Fibroblast of skin of left biceps (primary cell): ENCODE measurements at places on chromosomes 3 and 15.

- no peak for DNase-seq
These were observed 140.5 kb downstream of the TLE3 start for GRCh38 chr15:69957175-69957574.

- DNase-seq, result no peak
These were observed 3.3 kb upstream of the IDH2 start for GRCh38 chr15:90105521-90105920.

GRCh38 chr3:42742688-42743087, 30.4 kb downstream of the CCDC13 start:
- DNase-seq, result no peak

GRCh38 chr3:125055331-125055912, 375 bp downstream of the HEG1 start:
- no peak for DNase-seq

GRCh38 chr3:112136959-112137693, 4.1 kb upstream of the GCSAM start:
- DNase-seq, result no peak

DNA sequence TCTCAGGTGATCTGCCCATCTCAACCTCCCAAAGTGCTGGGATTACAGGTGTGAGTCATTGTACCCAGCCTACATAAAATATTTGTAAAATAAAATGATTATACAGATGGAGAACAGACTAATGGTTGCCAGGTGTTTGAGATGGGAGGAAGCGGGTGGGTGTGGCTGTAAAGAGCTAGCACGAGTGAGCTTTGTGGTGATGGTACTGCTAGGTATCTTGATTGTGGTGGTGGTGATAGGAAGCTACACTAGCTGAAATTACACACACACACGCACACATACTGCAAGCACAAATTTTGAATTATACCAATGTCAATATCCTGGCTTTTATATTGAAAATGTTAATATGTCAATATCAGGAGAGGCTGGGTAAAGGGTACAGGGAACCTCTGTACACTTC, 5.4 kb downstream of the PGPEP1L start:
- no peak for DNase-seq

DNA sequence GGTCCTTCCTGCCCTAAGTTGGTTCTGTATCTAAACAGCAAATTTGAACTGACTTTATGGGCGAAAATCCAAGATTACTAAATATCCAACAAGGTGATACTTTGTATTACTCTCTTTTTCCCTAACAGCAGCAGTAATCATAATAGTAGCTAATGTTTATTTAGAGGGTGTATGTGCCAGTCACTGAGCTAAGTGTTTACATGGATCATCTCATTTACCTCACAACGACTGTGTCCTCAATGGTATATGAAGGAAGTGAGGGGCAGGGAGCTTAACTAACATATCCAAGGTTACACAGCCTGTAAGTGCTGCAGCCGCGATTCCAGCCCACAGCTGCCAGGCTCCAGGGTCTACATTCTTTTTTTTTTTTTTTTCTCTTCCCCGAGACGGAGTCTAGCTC, 10.3 kb upstream of the LRRC34 start:
- DNase-seq, result no peak

- no peak for DNase-seq
These were observed 27.3 kb downstream of the MED12L start for GRCh38 chr3:151112731-151113130.

- DNase-seq, result no peak
These were observed 13.7 kb downstream of the MAP2K1 start for GRCh38 chr15:66400351-66400774.

- DNase-seq, result no peak
These were observed 163.1 kb downstream of the CLSTN2 start for GRCh38 chr3:140097874-140098635.

- peak; percentile 14 for DNase-seq
These were observed 13.7 kb upstream of the CCR3 start for GRCh38 chr3:46228260-46229242.

DNA sequence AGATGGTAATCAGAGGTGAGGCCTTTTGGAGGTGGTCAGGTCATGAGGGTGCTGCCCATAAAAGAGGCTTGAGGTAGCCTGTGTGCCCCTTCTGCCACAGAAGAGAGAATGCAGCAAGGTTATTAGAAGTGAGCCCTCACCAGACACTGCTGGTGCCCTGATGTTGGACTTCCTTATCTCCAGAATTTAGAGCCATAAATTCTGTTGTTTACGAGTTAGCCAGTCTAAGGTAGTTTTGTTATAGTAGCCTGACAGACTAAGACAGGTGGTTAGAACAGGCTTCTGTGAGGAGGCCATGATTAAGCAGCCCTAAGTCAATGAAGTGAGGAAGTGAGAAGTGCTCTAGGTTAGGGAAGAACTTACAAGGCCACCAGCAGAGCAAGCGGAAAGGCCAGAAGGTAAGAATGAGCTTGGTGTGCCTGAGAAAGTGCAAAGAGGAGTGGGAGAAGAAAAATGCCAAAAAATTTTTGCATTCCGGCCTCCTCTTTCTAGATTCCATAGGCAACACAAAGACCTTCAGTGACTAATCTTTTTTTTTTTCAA, 44.2 kb upstream of the STT3B start:
- no peak for DNase-seq

DNA sequence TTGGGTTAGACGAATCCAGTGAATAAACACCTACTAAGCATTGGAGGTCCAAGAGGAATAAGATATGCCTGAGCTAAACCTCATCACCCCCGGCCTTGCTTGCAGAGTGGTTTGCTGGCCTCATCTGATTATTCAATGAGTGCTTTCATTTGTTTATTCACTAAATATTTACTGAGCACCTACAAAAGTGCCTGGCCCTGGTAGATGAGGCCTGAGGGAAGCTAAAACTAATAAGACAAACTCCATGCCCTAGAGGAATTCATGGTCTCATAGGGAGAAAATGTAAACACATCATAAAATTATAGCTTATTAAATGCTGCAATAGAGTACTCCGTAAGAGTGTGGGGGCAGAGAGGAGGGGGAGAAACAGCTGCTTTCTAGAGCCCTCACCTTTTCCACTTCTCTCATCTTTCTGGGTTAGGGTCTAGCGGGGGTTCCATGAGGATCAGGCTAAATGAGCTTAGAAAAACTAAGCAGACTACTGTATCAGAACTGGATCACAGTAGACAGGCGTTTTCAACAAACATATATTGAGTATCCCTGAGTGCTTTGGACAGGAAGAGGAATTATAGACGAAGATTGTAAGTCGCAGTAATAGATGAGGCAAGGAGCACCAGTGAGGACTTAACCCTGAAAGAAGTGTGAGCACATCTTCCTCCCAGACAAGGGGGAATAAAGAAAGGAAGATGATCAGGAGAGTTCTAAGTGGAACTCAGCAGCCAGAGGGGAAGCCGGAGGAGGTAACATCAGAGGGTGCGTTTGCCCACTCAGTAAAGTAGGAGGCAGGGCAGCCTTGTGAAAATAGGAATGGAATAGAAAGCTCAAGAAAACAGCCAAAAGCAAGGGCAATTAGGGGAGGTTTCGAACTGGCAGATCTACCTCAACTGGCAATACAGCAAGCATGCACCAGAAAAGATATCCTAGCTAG, 31.5 kb upstream of the LAMP3 start:
- DNase-seq, result no peak

GRCh38 chr3:117150628-117151027, 441.0 kb downstream of the TUSC7 start:
- DNase-seq, result no peak

GRCh38 chr3:155391104-155391503, 97.6 kb upstream of the STRIT1 start:
- peak; percentile 78 for DNase-seq

GRCh38 chr3:127263586-127264231, 24.1 kb downstream of the PRR20G start:
- DNase-seq, result no peak

- DNase-seq, result no peak
These were observed 22.6 kb downstream of the PBRM1 start for GRCh38 chr3:52663098-52663497.

GRCh38 chr15:79299126-79299840, 11.6 kb upstream of the TMED3 start:
- no peak for DNase-seq

DNA sequence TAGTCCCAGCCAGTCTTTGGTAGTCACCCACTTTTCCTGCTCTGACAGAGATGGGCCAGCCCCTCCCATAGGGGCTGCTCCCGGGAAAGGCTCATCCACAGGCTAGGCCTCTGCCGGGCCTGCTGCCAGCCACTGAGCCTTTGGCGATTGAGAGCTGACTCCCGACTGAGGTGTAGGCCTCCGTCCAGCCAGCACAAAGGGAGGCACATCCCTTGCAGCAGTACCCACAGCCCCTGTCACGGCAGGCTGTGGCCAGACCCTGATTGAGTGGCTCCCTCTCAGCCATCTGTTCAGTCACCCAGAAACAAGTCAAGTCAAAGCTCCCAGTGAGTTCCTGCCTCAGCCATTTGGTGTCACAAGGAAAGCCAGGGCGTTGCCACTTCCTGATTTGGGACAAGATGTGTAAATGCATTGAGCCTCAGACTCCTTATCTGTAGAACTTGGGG, 6.2 kb upstream of the PAK6 start:
- DNase-seq, result no peak

GRCh38 chr15:77546050-77546501, 86.6 kb downstream of the LINGO1 start:
- peak; percentile 33 for DNase-seq

- no peak for DNase-seq
These were observed 32.4 kb downstream of the PEAK1 start for GRCh38 chr15:77387365-77388105.

DNA sequence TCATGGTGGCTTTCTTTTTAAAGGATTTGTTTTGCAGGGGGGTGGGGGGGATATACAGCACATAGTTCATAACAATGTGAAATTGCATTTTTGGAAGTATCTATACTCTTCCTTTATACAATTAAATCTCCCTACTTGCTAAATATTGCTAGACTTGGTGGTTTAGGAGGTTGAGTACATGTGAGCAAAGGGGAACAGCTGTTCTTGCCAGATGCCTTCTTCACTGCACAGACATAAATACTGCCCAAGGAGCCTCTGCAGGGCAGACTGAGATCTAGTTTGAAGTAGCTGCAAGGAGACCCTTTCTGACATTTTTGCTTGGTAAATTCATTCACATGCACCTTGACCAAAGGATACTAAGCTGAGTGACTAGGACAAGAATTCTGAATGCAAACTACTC, 228.6 kb upstream of the IL12A start:
- DNase-seq, result no peak

DNA sequence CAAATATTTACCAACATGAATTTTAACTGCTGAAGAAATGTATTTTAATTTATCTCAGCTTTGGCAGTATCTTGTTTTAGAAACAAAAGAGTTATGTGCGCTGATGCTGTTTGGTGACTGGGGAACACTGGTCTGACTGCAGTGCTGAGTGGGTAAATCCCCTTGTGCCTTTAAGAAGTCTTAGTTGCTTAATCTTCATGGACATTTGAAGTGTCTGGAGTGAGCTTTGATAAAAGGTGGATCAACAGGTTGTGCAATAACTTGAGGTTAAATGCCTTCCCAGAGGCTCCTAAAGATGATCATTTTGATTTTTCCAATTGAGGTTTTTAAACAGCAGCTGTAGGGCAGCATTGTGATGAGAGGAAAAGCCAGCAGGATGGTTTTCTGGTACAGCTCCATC, 68.7 kb downstream of the TP63 start:
- DNase-seq, result no peak

DNA sequence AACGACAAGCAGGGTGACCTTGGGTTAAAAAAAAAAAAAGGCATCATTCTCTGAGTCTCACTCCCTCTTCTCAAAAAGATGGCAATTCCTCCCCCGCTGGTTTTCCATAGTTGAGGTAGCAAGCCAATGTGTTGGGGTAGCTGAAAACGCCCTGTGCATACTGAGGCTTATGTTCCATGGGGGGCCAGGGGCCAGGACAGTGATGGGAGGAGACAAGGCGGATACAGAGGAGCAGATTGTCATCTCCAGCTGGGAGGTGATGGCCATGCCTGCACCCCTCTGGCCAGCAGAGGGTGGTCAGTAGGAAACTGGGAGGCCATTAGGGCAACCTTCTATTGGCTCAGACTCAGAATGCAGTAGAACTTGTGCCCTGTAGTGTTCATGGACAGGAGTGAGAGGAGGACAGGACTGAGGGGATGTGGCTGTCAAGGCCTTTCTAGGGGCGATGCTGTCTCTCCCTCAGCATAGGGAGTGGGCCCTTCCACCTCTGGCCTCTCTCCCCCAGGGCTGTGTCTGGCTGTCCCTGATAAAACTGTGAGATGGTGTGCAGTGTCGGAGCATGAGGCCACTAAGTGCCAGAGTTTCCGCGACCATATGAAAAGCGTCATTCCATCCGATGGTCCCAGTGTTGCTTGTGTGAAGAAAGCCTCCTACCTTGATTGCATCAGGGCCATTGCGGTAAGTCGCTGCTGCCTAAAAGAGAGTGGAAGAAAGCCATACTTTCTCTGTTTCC, 1.9 kb downstream of the TF start:
- DNase-seq, result no peak

DNA sequence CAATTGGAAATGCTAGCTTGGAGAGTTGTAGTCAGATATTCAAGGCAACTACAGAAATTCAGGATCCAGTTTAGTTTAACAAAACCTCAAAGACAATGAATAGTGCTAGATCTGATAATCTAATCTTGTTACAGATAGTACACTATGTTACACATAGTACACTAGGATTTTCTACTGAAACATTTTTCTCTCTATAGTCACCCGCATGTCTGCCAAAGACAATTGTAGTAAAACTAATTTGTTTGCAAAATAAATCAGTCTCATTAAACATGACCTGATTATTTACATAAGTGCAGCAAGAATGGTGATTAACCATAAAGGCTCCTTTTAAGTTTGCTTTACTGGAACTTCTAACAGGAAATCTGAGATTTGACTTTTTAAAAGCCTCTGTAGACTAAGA, 52.0 kb downstream of the ILDR1 start:
- DNase-seq, result no peak

DNA sequence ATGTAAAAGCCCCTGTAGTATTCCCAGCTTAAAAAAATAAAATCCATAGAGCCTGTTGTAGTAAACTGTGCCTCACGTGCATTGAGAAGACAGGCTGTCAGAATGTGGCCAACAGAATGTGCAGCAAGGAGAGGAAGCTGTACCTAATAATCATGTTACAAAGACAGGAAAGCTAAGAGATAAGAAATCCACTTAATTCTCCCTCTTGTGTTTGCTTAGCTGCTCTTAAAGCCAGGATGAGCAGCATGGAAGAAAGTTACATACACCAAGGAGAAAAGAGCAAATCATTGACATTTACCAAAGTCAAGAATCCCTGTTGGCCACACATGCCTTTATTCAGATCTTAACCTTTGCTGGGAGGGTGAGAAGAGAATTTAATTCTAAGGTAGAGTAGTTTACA, 85.9 kb downstream of the TNIK start:
- no peak for DNase-seq

- DNase-seq, result no peak
These were observed 431.9 kb downstream of the MFSD1 start for GRCh38 chr3:159233734-159234133.
